ENCODE measurements at places on chromosomes 6 and 20.

DNA sequence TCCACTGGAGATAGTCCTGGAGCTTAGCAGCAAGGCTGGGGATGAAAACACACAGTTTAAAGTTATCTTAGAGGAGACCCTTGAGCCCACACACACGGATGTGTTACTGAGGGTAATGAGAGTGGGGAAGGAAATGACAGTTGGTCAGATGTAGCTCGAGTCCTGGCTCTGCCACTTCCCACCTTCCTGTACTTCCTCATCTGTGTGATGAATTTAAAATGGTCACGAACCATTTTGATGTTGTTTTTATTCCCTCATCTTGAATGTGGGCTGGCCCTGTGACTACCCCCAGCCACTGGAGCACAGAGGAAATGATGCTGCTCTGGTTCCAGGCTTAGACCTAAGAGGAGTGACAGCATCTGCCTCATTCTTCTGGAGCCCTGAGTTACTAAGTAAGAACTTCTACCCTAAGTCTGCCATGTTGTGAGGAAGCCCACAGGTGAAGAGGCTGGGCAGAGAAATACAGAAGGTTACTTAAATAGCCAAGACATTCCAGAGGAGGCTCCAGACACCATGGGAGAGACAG, 141.2 kb downstream of the NRN1 start:
- DNase-seq: no peak

DNA sequence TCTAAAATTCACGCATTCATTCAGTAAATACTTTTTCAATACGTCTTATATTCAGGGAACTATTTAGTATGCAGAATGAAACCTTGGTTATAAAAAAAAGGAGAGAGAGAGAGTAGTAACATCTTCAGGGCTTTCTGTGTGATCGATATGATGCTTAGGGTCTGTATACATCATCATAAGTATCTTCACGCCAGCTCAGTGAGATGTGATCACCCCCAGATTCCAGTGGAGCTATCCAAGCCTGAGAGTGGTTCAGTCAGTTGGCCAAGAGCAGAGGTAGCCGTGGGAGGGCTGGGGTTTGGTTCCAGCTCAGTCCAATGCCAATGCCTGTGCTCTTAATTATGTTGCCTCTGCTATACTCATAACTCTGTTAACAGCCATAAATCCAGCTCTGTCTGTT, 8.6 kb downstream of the CD83 start:
- DNase-seq: no peak

GRCh38 chr6:101522254-101522653, 128.7 kb downstream of the GRIK2 start:
- no peak for DNase-seq

DNA sequence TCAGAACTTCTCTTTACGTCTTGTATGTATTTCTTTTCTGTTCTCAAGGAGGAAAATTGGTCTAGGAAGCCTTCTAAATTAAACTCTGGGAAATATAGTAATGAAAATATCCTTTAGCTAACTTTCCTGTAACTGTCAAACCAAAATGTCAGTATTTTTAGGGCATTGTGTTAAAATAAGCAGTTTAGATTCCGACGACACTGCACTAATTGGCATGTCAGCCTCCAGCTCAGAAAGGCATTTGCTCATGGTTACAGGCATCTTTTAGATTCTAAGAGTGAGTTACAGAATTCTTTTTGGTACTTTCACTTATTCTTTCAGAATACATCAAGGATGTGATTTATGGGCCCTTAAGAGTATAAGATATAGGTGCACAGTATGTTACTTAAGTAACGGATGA, 26.1 kb upstream of the VAPB start:
- DNase-seq: no peak

GRCh38 chr6:23388086-23388783, 737.8 kb upstream of the NRSN1 start:
- no peak for DNase-seq

GRCh38 chr6:156883497-156884252, 106.5 kb downstream of the ARID1B start:
- DNase-seq: no peak

- DNase-seq: no peak
Observed at GRCh38 chr6:159181914-159182313, 12.7 kb downstream of the FNDC1 start.

DNA sequence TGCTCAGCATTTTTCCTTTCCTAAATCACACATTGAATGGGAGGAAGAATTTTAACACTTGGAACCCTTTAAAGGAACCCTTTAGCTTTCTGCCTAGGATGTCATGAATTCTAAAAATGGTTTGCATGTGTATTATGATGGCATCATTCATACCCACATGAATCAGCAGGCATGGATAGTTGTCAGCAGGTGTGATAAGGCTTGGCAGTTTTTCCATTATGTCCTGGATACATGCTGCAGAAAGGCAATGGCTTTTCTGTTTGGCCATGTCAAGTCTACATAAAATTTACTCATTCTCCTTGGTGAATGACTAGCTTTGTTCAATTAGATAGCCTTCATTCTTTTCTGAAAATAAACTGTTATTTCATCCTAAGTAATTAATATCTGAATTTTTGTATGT, 353.7 kb downstream of the GRIK2 start:
- no peak for DNase-seq

- no peak for DNase-seq
Observed at GRCh38 chr20:62837790-62838127, 20.9 kb downstream of the COL9A3 start.

DNA sequence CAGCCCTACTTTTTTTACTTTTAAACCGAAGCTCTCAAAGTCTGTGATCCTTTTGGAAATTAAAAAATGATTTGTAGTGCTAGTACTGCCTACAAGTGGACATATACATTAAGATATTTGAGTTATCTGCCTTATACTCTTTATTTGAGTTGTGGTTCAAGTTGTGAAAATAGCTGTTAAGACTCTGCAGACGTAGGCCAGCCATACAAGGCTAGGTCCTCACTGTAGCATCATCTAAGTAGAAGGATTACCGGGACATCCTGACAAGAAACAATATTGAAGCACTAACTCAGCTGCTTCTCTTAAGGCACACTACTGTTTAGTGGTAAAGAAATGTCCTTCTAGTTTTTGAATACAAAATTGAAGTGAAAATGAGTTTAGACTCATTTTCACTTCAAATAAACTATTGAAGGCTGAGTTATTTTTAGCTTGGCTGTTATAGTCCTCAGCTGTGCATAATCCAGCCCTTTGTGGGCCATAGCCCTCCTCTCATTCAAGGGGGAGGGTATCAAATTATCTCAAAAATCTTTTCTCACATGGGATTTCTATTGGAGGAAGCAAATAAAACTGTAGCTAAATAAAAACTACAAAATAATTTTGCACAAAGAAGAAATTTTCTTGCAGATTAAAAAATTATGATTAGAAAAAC, 68.1 kb downstream of the JAG1 start:
- no peak for DNase-seq

GRCh38 chr20:1427457-1428054, 34.7 kb upstream of the FKBP1A start:
- no peak for DNase-seq

DNA sequence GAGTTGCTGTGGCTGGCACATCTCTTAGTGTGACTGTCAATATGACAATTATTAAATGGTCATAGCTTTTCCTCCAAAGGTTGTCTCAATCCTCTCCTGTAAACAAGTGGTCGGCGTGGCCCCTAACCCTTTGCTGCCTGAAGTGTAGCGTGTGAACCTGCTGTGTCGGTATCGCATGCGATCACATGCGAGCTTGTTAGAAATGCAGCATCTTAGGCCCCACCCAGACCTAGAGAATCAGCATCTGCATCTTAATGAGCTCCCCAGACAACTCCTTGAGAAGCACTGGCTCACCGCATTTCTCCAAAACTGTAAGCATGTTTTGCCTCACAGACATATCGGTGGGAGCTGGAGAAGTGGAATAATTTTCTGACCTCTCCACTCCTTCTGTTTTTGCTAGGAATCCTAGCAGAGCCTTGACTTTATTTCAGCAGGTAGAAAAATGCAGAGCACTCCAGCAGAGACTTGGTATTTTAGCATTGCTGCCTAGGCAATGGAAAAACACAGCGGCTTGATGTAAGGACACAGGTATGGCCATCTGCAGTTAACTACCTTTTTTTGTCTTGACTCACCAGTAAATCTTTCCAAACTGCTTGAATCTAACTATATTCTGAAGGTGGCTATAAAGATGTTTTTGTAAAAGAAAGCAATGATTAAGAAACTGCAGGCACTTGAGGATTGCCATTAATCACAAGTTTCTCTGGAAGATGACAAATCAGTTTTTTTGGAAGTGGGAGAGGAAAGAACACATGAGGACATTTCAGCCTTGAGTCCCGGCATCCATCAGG, 67.6 kb downstream of the PSMG4 start:
- no peak for DNase-seq

GRCh38 chr6:132382630-132383175, 18.6 kb downstream of the MOXD1 start:
- no peak for DNase-seq

DNA sequence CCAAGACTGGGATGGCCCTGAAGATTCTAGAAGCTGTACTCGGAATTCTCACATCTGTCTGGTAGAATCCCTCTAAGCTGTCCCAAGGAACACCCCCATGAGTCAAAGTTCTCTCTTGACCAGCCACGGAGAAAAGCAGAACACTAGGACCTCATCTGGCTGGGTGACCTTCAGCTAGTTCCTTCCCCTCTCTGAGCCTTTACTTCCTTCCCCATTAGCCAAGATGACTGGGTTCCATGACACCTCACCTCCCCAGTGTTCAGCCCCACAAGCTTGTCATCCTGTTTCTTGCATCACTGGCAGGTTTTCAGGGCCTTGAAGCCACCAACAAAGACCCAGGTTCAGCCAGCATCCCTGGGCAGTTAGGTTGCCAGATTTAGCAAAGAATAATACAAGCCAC, 47.8 kb downstream of the MAFB start:
- DNase-seq: no peak

- DNase-seq: no peak
Observed at GRCh38 chr6:91575032-91575431, 988.2 kb upstream of the MAP3K7 start.

- DNase-seq: no peak
Observed at GRCh38 chr20:63311833-63312243, 18.9 kb downstream of the COL20A1 start.

- no peak for DNase-seq
Observed at GRCh38 chr6:84027340-84028181, 6.0 kb upstream of the MRAP2 start.

GRCh38 chr20:50510706-50511542, 741 bp downstream of the PTPN1 start:
- DNase-seq: no peak

- DNase-seq: no peak
Observed at GRCh38 chr6:88749849-88750248, 213.6 kb downstream of the RNGTT start.

- DNase-seq: no peak
Observed at GRCh38 chr6:47075168-47075567, 33.0 kb upstream of the ADGRF1 start.

DNA sequence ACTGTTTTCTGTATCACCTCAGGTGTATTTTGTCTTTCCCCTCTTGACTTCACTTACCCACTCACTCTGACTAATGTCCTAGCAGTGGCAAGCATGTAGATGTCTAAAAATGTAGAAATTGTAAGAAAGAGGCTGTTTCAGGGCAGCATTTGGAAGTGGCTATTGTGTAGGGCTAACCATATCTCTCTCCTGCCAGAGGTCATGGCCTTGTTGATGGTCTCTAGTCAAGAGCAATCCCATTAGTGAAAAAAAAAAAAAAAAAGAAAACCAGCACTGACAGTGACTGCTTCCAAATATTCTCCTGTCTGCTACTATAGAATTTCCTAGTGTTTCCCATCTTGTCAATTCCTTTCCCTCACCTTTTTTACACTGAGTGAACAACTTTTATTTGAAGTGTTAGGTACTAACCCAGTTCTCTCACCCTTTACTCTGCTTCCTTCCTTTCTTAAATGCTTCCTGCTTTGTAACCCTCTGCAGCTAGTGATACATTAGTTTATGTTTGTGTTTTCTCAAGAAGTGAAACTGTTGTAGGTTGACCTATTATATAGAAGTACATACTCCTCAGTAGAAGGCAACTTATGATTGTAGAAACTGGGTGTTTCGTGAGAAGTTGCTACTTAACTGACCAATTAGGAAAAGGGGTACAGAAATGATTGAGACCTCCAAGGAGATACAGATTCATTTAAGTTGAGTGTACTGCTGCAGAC, 174.1 kb upstream of the PTPRK start:
- DNase-seq: no peak

- no peak for DNase-seq
Observed at GRCh38 chr20:56735084-56735642, 106.1 kb downstream of the TFAP2C start.

DNA sequence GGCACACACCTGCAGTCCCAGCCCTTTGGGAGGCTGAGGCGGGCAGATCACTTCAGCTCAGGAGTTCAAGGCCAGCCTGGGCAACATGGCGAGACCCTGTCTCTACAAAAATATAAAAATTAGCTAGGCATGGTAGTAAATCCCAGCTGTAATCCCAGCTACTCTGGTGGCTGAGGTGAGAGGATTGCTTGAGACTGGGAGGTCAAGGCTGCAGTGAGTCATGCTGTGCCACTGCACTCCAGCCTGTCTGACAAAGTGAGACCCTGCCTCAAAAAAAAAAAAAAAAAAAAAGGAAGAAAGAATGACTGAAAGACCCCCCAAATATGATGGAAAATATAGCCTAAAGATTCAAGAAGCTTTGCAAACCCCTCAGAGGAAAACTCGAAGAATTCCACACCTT, 26.8 kb downstream of the METTL24 start:
- no peak for DNase-seq

- DNase-seq: no peak
Observed at GRCh38 chr20:31670371-31671228, 32.9 kb downstream of the COX4I2 start.

GRCh38 chr6:22656706-22657351, 87.5 kb downstream of the HDGFL1 start:
- no peak for DNase-seq

GRCh38 chr6:45415788-45416518, 38.2 kb upstream of the SUPT3H start:
- no peak for DNase-seq

- DNase-seq: no peak
Observed at GRCh38 chr6:149723771-149724417, 6.0 kb upstream of the LATS1 start.

DNA sequence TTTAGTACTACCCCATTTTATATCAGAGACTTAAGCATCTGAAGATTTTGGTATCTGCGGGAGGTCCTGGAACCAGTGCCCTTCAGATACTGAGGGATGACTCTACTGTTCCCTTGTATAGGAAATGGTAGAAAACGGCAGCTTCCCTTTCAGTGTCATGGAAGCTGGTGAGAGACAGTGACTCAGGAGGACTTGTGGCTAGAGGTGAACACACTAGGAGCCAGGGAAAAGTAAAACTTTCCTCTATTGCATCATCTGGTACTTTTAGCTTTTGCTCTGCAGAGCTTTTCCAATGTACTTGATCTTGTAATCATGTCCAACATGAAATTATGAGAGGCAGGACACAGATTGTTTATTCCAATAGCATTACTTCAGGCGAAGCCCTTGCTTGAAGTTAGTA, 45.0 kb downstream of the RNF144B start:
- DNase-seq: no peak

- DNase-seq: peak; percentile 37
Observed at GRCh38 chr20:21505810-21506530, 7.9 kb downstream of the NKX2-2 start.

Measured in activated naive CD8-positive, alpha-beta T cell treated with anti-CD3 and anti-CD28 coated beads, Interleukin-2, amount 50 U/mL, for 16 hours (primary cell).